Dermis microvascular lymphatic vessel endothelial cell (primary cell): ENCODE measurements at places on chromosomes 5 and 9. TPM values are rescaled to one million over a fixed set of nuclear protein-coding genes. Genes with fewer than 3 reads are reported as not detected.
A peak's percentile ranks its signal among the peaks of the same experiment; 100 is the strongest.

DNA sequence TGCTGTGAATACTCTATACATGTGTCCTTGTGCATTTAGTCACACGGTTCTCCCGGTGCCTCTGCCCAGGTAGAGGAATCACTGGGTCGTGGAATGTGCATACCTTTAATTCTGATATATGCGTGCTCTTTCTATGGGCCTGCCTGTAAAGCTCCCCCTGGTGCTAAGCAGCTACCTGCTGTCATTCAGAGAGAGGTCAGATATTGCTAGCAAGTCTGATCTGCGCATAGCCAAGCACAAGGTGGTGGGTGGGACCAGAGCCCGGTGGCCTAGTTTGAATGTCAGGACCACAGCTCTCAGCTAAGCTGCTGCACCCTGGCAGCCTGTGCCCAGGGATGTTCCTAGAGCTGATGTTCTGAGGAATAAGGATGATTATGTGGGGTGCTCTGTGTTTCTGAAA is 33.4 kb downstream of the TJP2 start:
- DNase-seq: peak; percentile 21

DNA sequence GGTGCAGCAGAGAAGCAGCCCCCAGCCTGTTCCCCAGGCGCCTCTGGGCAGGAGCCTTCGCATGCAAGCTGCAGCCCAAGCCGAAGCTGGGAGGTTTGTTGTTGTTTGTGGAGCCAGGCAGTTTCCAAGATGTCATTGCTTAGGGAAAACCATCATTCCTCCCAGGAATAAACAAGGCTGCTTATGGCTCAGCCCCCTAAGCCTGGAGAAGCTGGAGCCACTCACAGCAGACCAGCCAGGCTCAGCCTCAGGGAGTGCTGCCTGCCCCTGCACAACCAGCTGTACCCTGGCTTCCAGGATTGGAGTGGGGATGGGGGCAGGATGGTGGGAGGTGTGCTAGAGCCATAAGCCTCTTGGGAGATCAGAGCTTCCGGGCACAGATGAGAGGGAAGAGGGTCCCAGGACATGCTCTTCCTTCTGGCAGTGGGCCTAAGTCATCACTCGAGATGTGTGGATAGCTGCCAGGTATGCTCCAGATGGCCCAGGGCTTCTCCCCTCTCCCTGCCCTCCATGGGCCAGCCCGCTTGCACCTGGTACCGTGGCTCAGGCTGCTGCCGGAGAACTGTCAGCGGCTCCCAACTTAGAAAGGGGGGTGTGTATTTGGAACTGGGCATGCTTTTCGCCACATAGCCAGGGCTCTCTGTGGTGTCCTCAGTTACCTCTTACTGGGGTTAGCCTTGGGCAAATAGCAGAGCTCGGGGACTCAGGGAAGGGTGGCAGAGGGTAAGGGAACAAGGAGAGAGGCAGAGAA is 105.2 kb downstream of the RGS3 start:
- DNase-seq: no peak

DNA sequence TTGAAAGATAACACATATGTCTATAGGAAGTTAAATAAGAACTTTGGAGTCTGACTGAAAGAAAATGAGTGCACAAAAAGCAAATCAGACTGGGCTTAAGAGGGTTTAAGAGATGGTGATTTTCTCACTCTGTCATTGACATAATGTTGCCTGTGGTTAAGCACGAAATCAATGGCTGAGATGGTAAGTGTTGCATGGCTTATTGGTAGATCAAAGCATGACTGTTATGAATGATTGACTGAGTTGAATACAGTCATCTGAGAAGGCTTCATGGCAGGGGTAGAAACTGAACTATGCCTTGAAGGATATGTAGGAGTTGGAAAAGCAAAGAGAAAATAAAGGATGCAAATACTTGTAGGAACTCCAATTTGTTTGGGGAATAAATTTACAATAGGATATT is 136.6 kb downstream of the PLPPR1 start:
- DNase-seq: no peak

NAIF1 gene
- 9.1 and 10.2 TPM in 2 replicates for total RNA-seq

FABP6 gene
- total RNA-seq: not detected in 2 replicates
